ENCODE measurements at places on chromosomes 1 and 21. TPM values are rescaled to one million over a fixed set of nuclear protein-coding genes. Genes with fewer than 3 reads are reported as not detected.
A peak's percentile ranks its signal among the peaks of the same experiment; 100 is the strongest.

- no peaks in the 10 kb centered on the region for H3K27me3 ChIP-seq
- no peaks in the 10 kb centered on the region for H3K4me1 ChIP-seq
- peak overlapping the region; percentile 35 for H3K27ac ChIP-seq
- DNase-seq: no peak
- no peaks in the 10 kb centered on the region for H3K36me3 ChIP-seq
Measured at GRCh38 chr1:8661185-8662110, 156.0 kb downstream of the RERE start.

DNA sequence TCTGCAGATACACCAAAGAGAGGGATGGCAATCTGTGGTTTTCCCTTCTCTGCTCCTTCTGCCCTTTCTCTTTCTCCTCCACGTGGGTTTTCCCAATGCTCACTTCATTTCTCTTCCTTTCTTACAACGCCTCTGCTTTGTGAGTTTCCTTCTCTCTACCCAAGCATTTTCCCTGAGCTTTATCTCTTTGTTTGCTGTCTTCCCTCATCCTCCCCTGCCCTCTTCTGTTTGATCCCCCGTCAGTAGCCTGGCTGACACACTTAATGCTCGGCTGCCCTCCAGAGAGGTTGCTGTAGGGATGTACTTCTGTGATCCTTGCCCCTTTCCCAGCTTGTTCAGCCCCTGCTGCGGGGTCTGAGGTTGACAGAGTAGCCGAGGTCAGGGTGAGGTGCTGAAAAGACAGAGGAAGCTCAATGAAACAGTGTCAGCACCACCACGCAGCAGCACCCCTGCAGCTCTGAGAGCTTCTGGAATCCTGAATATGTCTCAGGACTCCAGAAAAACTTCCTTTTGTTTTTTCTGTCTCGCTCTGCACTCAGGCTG is 6.0 kb downstream of the EDARADD start:
- H3K4me3 ChIP-seq: no peak overlapping the region
- H3K27ac ChIP-seq: no peak overlapping the region
- DNase-seq: no peak
- H3K4me1 ChIP-seq: no peaks in the 10 kb centered on the region

- H3K27ac ChIP-seq: peak overlapping the region; percentile 97
- no peaks in the 10 kb centered on the region for H3K4me1 ChIP-seq
- H3K4me3 ChIP-seq: peak overlapping the region; percentile 99
- DNase-seq: no peak
- H3K36me3 ChIP-seq: no peaks in the 10 kb centered on the region
Measured at GRCh38 chr1:179953974-179954492, 577 bp upstream of the CEP350 start.

DNA sequence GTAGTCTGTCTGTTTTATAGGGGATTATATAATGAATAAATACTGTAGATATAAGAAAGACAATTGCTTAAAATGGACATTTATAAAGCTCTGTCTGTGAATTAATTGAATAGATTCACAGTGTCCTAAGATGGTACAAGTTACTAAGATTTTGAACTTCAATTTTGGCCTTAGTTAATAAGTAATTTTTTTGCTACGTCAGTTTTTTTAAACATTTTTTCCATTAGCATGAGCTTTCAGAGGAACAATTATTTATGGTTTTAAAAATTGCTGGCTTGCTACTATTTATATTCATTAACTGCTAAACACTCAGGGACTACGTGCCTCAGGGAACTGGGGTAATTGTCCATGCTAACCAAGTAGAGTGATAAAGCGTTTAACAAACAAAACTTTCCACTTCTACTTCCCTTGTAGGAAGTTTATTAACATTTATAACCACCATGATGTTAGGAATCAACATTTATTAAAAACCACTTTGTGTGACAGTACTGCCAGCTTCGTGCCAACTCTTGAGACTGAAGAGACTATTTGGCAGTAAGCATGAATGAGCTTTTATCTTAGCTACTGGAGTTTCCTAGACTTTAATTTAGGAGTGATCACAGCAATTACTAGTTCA is 65.4 kb upstream of the PTGS2 start:
- no peak overlapping the region for H3K4me3 ChIP-seq
- no peak for DNase-seq
- no peak overlapping the region for H3K27ac ChIP-seq
- H3K27me3 ChIP-seq: no peaks in the 10 kb centered on the region

Gene SHISA4
- total RNA-seq: 20.3 TPM

DNA sequence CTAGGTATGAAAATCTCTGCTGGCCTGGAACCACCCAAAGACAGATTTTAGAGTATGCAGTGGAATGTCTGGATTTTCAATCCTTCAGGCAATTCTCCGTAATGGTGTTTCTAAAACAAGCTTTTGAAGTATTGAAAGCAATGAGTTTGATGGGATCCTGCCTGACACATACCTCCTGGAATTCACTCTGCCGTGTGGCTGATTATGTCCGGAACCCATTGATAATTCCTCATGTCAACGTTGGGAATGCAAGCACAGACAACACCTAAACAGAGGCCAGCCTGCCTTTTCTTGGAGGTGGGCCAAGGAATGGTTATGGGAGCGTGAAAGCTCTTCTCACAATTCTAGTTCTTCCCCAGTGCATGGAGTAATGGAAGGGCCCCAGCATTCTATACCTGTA is 168.9 kb upstream of the HMCN1 start:
- no peak overlapping the region for H3K27ac ChIP-seq
- H3K4me1 ChIP-seq: no peaks in the 10 kb centered on the region
- no peaks in the 10 kb centered on the region for H3K27me3 ChIP-seq
- no peak for DNase-seq

Gene POLR3GL
- 18.0 TPM for total RNA-seq

Gene LRRC53
- not detected for total RNA-seq

GRCh38 chr21:43686811-43687565 is 27.6 kb downstream of the RRP1B start:
- H3K4me1 ChIP-seq: no peaks in the 10 kb centered on the region
- H3K27ac ChIP-seq: no peak overlapping the region
- no peak for DNase-seq
- peaks cover 9% of the 10 kb centered on the region for H3K36me3 ChIP-seq
- no peak overlapping the region for H3K4me3 ChIP-seq
- H3K27me3 ChIP-seq: no peaks in the 10 kb centered on the region

Data from breast epithelium (tissue), 4 donors.